ENCODE measurements at places on chromosomes 2 and 18.

GRCh38 chr2:6167592-6168138, 475.5 kb downstream of the SOX11 start:
- DNase-seq, result no peak

GRCh38 chr2:173770947-173771678, 194.1 kb downstream of the SP3 start:
- no peak for DNase-seq

GRCh38 chr2:120543899-120544298, 191.8 kb upstream of the GLI2 start:
- DNase-seq, result no peak

GRCh38 chr2:23757686-23758433, 169.1 kb downstream of the ATAD2B start:
- DNase-seq, result no peak

Data from NCI-H526 treated with DMSO at 0.1 percent for 48 hours (cell line).